Skeletal muscle tissue (tissue), 5 donors: ENCODE measurements at places on chromosomes 5 and 9. TPM values are rescaled to one million over a fixed set of nuclear protein-coding genes. Genes with fewer than 3 reads are reported as not detected.

PCDHGB4 gene
- 4.7 TPM for total RNA-seq

PDE8B gene
- 1.0 TPM for total RNA-seq

CCDC187 gene
- total RNA-seq: under 0.01 TPM

PSMD5 gene
- 27.1 TPM for total RNA-seq

EGFL7 gene
- total RNA-seq: 51.7 TPM
